AML-193 (cell line): ENCODE measurements at places on chromosomes 6 and 20.

GRCh38 chr6:123118811-123119210, 122.8 kb downstream of the CLVS2 start:
- DNase-seq: no peak

DNA sequence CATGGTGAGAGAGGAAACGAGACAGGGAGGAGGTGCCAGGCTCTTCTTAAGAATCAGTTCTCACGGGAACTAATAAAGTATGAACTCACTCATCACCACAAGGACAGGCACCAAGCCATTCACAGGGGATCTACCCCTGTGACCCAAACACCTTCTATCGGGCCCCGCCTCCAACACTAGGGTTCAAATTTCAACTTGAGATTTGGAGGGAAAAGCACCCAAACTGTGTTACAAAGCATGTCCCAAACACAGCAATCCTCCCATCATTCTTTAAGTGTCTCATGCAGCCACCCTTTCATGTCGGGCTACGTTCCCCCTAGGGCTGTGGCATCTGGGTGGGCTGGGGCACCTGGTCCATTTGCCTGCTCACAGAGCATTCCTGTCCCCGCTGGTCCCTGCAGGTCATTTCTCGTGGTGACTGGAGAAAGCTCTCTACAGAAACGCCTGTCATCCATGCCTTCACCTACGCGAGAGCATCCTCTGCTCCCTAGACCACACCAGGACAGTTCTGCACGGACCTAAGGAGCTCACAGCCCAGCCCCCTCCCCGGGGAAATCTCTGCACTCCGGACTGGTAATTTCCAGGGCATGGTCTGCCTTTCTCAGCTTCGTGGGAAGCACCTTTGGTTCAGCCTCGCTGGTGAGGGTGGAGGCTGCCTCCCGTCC, 79.6 kb downstream of the TTLL2 start:
- DNase-seq: no peak

DNA sequence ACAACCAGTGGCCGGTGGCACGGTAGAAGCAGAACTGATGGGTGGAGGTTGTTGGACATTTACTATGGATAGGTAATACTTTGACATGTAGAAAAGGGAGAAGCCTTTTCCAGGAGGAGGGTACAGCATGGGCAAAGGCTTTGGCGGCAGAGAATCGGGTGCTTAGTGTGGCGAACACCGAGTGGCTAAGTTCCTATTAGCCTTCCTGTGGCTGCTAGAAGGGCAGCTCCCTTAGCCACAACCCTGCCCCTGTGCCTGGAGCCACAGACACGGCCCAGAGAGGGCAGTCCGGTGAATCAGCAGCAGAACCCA, 37.9 kb upstream of the TGM2 start:
- no peak for DNase-seq

DNA sequence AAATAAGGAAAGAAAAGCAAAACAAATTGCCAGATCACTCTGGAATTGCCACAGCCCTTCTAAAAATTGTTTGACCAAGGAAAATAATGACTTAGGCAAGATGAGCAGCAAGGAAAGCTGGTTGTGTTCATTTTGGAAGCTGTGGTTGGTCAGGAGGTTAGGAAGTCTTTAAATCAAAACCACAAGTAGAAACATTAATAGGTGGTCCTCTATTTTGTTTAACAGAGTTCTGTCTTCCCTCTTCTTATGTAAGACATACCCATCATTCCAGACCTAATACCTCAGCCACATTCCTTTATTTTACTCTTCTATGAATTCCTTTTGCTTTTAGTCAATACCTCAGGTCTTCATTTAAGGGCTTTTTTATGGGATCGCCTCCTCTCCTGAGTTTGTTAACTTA, 422.2 kb upstream of the PLCB4 start:
- DNase-seq: no peak

DNA sequence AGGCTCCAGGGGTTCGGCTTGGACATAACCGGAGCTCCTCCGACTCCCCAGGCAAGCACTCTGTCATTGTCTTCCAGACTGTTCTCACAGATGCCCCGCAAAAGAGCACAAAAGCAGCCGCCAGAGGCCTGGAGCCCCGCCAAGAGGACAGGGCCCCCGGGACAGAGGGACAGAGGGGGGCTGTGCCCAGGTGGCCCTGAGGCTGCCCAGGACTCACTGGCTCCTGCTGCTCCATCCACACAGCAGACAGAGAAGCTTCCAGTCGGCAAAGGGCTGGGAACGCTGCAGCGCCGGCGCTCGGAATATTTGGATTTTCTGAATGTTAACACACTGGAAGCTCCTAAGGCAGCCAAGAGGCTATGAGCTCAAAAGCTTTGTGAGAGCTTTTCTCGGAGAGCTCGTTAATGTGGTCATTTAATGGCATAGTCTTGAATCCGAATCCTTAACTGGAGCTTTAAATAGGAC, 68.0 kb upstream of the QKI start:
- DNase-seq: no peak
